ENCODE measurements at places on chromosomes 6 and 20.

DNA sequence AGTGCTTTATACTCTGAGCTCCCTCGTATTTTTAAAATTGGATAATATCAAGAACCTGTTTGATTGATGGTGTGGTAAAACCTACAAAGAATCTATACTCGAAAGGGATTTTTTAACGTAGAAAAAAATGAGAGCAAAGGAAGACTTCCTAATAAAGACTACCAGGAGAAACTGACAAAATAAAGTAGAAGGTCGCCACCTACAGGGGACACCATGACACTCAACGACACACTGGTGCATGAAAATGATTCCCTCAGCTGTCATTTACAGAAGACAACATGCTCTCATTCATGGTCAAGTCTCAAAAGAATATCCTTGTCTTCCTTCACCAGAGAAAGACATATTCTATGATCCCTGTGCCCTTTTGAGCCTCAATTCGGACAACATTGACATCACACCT, 10.1 kb upstream of the NHSL1 start:
- no peak for DNase-seq

DNA sequence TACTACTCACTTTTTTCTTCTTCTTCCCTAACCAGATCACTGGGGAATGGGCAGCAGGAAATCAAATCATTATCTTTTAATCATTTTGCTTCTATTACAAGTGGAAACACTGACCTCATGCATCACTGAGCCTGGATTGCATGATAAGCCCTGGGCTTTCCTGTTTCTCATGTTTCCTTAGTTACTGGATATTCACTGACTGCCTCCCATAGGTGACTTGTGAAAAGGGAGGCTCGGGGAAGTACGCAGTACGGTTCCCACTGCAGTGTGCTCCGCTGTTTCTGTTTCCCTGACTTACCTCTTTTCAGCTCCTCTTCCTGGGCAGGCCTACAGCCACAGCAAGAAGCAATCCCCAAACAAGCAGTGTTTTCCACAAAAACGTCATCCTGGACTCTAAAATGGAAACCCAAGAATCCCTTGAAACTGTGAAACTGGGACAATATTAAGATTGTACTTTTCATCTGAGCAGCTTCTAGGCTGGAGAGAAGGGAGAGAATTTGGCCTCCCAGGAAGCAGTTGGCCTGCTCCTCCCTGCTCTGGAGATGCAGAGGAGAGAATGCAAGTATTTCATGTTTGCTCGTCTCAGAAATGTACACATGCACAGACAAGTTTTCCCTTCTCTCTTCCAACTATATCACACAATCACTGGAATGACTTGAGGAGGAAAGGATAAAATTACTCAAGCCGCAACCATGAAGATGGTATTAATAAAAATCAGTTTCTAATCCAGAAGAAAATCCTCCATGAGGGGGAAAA, 13.1 kb downstream of the BTNL2 start:
- no peak for DNase-seq

GRCh38 chr6:40425192-40425919, 161.8 kb downstream of the LRFN2 start:
- DNase-seq = no peak

DNA sequence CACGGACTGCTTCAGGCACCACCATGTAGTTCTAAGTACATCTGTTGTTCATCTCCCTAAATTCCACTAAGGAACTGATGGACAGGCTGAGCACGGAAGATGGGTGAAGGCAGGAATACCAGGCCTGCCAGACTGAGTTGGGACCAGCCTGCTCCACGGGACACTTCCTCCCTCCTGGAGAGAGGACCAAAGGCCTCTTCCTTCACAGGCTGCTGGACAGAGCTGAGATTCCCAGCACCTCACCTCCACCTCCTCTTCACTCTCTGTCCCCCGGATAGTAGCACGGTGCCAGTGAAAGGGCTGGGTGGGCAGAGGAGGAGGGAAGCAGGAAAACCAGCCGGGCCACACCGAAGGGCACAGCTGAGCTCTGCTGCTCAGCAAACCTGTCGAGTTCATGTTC, 22.9 kb upstream of the TCFL5 start:
- no peak for DNase-seq

DNA sequence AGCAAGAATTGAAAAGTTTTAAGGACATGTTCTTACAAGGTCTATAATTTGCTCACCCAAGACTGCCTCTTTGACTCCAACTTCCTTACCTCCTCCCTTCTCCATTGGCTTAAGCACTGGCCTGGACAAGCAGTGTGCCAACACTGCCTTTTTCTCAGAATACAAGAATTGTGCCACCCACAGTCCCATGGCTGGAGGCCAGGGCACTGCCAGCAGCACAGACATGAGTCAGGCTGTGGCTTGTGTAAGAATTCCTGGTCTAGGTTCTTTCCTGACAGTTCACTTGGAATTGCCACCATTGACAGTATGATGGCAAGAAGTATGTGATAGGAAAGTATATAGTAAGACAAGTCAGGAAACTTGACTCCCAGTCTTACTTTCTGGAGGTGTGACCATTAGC, 202.7 kb upstream of the MARCKS start:
- DNase-seq = no peak

- no peak for DNase-seq
Observed at GRCh38 chr20:25325073-25325472, 65.6 kb downstream of the ABHD12 start.

GRCh38 chr20:791056-791455, 22.8 kb upstream of the SLC52A3 start:
- DNase-seq = no peak

DNA sequence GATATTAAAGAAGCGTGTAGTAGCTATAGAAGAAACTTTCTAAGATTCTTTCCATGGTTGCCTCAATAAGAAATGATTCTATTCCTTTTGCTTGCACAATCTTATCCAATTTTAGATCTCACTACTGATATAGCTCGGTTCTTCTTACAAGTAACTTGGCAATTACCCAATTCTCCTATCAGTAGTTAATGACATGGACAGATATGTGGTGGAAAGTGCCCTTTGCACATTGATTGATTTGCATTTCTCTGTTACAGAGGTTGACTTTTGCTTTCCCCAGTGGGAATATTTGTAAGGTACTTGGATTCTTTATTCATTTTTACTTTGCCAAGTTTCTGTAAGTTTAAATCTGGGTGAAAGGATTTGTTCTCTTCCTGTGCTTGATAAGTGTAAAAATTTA, 93.7 kb upstream of the QKI start:
- DNase-seq = no peak

DNA sequence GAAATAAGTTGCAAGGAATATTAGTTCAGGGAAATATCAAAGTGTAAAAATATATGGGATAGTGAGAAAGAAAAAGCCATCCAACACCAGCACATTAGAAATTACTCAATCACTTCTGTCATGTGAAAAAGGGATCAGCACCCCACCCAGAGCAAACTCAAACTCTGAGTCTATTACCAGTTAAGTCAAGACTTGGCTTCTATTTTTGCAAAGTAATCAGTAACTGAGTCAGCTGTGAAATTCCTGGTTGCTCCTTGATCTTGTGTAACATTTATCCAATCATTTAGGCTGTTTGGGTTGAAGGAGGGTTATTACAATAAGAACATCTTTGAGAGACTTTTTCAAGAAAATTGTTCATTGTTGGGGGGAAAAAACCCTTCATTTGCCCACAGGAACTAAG, 51.2 kb downstream of the SLC22A23 start:
- DNase-seq = no peak

GRCh38 chr6:149852180-149852579, 12.0 kb downstream of the LRP11 start:
- no peak for DNase-seq

- no peak for DNase-seq
Observed at GRCh38 chr6:151553416-151554165, 59.8 kb downstream of the CCDC170 start.

DNA sequence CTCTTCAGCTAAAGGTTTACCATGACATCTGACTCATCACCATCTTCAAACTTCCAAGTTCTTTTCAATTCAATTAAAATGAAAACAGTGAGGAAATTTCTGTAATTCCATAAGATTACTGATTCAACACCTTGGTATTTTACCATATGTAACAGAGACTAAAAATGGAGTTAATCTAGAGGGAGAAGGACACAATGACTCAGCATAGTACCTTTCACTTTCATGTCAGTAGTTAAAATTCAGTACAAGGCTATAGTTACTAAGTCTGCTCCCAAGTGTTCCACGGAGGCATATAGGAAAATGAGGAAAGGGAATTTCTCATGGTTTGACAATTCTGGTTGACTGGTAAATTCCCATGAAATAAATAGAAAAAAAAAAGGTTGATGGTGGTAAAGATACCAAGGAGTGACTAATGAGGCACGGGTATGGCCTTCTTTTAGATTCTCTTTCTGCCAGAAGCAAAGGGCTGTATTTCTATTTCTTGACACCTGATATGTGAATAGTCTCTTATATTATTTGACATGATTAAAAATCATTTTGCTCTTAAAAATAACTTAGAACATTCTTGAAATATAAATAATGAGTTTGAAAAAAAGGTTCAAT, 526.7 kb upstream of the ADGRB3 start:
- no peak for DNase-seq

Measured in stimulated activated CD8-positive, alpha-beta memory T cell treated with anti-CD3 and anti-CD28 coated beads, Interleukin-7, amount 100 ng/mL, for 24 hours (primary cell).